ENCODE measurements at places on chromosomes 12 and 14. TPM values are rescaled to one million over a fixed set of nuclear protein-coding genes. Genes with fewer than 3 reads are reported as not detected.

The MIA2 gene
- total RNA-seq, result 14.4 TPM

The NELL2 gene
- not detected for total RNA-seq

GRCh38 chr14:96014176-96014575 lies 25.0 kb upstream of the C14orf132 start:
- no peak for DNase-seq

- DNase-seq, result no peak
Observed at GRCh38 chr12:64099397-64099796, 122.7 kb downstream of the KICS2 start.

- DNase-seq, result no peak
Observed at GRCh38 chr14:45072126-45072525, 11.8 kb upstream of the PRPF39 start.

Measured in ascending aorta (tissue), 2 donors.